ENCODE measurements at places on chromosomes 7 and 10.

- no peak overlapping the region for H3K27ac ChIP-seq
- no peaks in the 10 kb centered on the region for H3K27me3 ChIP-seq
- H3K36me3 ChIP-seq, result peaks cover 17% of the 10 kb centered on the region
These were observed 54.0 kb downstream of the KIF20B start for GRCh38 chr10:89755374-89755773.

DNA sequence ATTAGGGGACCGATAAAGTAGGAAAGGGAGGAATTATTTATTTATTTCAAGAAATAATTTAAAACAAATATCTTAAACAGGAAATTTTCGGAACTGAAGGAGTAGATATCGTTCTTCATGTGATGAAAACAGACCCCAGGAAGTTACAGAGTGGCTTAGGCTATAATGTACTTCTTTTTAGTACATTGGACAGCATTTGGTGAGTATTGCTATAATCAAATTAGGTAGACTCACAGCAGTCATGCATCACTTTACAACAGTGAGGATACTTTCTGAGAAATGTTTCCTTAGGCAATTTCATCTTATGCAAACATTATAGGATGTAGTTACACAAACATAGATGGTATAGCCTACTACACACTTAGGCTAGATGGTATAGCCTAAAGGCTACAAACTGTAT, 33.0 kb downstream of the FAM237B start:
- no peak for DNase-seq
- peaks cover 2% of the 10 kb centered on the region for H3K4me1 ChIP-seq
- H3K4me3 ChIP-seq, result no peak overlapping the region
- H3K36me3 ChIP-seq, result no peaks in the 10 kb centered on the region

- no peak for DNase-seq
- H3K36me3 ChIP-seq, result no peaks in the 10 kb centered on the region
- H3K4me3 ChIP-seq, result no peak overlapping the region
- H3K27ac ChIP-seq, result no peak overlapping the region
- peaks cover 4% of the 10 kb centered on the region for H3K27me3 ChIP-seq
- H3K4me1 ChIP-seq, result peaks cover 3% of the 10 kb centered on the region
These were observed 20.2 kb downstream of the TNRC18 start for GRCh38 chr7:5403442-5403841.

GRCh38 chr7:39102234-39102633, 124.5 kb downstream of the POU6F2 start:
- H3K4me3 ChIP-seq, result no peak overlapping the region
- H3K27ac ChIP-seq, result no peak overlapping the region
- no peaks in the 10 kb centered on the region for H3K36me3 ChIP-seq
- no peaks in the 10 kb centered on the region for H3K4me1 ChIP-seq
- DNase-seq, result no peak

GRCh38 chr10:80964955-80965614, 427.4 kb downstream of the SH2D4B start:
- H3K36me3 ChIP-seq, result no peaks in the 10 kb centered on the region
- DNase-seq, result no peak
- no peaks in the 10 kb centered on the region for H3K4me1 ChIP-seq
- H3K27ac ChIP-seq, result no peak overlapping the region
- no peak overlapping the region for H3K4me3 ChIP-seq

- no peaks in the 10 kb centered on the region for H3K4me1 ChIP-seq
- no peak overlapping the region for H3K27ac ChIP-seq
- H3K4me3 ChIP-seq, result no peak overlapping the region
- H3K36me3 ChIP-seq, result no peaks in the 10 kb centered on the region
These were observed 66.7 kb downstream of the ARL4A start for GRCh38 chr7:12754179-12754578.

DNA sequence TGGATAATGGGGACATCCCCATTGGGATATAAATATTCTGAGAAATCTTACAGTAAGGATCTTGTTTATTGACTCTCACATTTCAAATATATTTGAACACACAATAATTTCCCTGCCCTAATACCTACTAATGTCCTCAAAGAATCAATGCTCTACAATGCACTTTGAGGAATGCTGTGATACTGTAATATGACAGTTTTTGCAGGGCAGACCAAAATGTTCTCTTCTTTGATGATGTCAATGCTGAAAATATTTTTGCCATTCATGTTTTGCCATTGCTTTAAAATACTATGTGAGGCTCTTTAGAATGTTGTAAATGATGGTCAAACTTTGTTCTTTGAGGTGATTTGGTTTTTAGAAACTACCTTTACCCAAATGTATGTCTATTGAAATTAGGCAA, 594.1 kb downstream of the INHBA start:
- no peaks in the 10 kb centered on the region for H3K36me3 ChIP-seq
- H3K4me3 ChIP-seq, result no peak overlapping the region
- no peaks in the 10 kb centered on the region for H3K4me1 ChIP-seq
- peaks cover 4% of the 10 kb centered on the region for H3K27me3 ChIP-seq
- H3K27ac ChIP-seq, result no peak overlapping the region
- no peak for DNase-seq

- H3K4me3 ChIP-seq, result no peak overlapping the region
- no peak overlapping the region for H3K27ac ChIP-seq
- no peaks in the 10 kb centered on the region for H3K4me1 ChIP-seq
- DNase-seq, result no peak
- H3K36me3 ChIP-seq, result no peaks in the 10 kb centered on the region
These were observed 450.9 kb upstream of the CNTNAP2 start for GRCh38 chr7:145665499-145666258.

DNA sequence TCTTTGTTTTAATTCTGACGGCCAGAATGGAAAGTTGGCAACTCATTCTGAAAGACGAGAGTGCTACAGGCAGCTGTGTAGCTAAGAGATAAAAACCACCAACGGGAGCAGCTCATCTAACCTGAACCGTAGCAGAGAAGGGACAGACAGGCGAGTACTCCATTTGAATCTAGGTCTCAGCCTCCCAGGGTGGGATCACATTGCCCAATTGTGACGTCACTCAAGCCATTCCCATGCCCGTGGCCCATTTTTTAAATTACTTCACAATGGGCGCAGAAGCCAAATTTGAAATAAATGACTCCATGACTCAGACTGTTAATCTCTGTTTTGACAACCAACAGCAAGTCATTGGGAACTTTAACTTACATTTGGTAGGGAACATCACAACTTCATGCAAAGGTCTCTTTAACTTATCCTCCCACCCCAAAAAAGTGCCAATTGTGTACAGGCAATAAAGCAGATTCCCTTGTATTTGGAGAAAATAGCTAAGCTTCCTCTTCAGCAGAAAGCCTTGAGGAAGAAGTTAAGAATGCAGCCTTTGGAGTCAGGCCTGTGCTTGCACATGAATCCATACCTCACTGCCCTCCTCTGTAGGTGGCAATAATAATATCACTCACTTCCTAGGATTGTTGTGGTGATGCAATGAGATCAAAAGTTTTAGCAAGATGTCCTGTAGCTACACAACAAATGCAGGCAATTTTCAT, 93.2 kb upstream of the KIF5B start:
- no peak for DNase-seq
- no peaks in the 10 kb centered on the region for H3K27me3 ChIP-seq
- H3K36me3 ChIP-seq, result no peaks in the 10 kb centered on the region
- H3K4me3 ChIP-seq, result no peak overlapping the region
- no peaks in the 10 kb centered on the region for H3K4me1 ChIP-seq
- H3K27ac ChIP-seq, result no peak overlapping the region

GRCh38 chr7:149321978-149322541, 60.1 kb downstream of the ZNF783 start:
- peaks cover 17% of the 10 kb centered on the region for H3K27me3 ChIP-seq
- H3K4me1 ChIP-seq, result peaks cover 5% of the 10 kb centered on the region
- peaks cover 2% of the 10 kb centered on the region for H3K36me3 ChIP-seq
- H3K4me3 ChIP-seq, result peak overlapping the region; percentile 70
- no peak overlapping the region for H3K27ac ChIP-seq

- no peak overlapping the region for H3K27ac ChIP-seq
- peaks cover 2% of the 10 kb centered on the region for H3K4me1 ChIP-seq
- H3K36me3 ChIP-seq, result no peaks in the 10 kb centered on the region
- H3K27me3 ChIP-seq, result no peaks in the 10 kb centered on the region
These were observed 282.6 kb upstream of the LRRN3 start for GRCh38 chr7:110808361-110808760.

DNA sequence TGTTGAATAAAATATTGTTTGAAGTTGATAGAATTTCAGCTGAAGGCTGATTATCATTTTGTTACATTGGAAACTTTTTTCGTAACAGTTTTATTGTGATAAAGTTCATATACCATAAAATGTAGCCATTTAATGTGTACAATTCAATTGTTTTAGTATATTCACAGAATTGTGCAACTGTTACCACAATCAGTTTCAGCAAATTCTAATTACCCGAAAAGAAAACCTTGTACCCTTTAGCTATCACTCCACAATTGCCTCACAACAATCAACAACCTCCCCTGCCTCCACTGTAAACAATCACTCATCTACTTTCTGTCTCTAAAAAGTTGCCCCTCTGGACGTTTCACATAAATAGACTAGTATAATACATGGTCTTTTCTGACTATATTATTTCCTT, 179.7 kb upstream of the BET1 start:
- no peaks in the 10 kb centered on the region for H3K36me3 ChIP-seq
- H3K27ac ChIP-seq, result no peak overlapping the region
- peaks cover 2% of the 10 kb centered on the region for H3K4me1 ChIP-seq
- H3K27me3 ChIP-seq, result no peaks in the 10 kb centered on the region
- no peak overlapping the region for H3K4me3 ChIP-seq
- DNase-seq, result no peak

- no peaks in the 10 kb centered on the region for H3K36me3 ChIP-seq
- no peak within 1 kb of the TSS for H3K4me3 ChIP-seq
- peaks cover 3% of the 10 kb centered on the region for H3K27me3 ChIP-seq
- no peak within 1 kb of the TSS for H3K27ac ChIP-seq
- no peak for DNase-seq
These were observed at the start of gene PNLIPRP3 for GRCh38 chr10:116427671-116428070. PNLIPRP3 (plus strand) TSS chr10:116427847; CDS start chr10:116428013, 166 bp downstream.

GRCh38 chr10:26527018-26527417, 88.9 kb downstream of the APBB1IP start:
- no peaks in the 10 kb centered on the region for H3K27me3 ChIP-seq
- peaks cover 39% of the 10 kb centered on the region for H3K36me3 ChIP-seq
- no peak overlapping the region for H3K4me3 ChIP-seq
- peaks cover 11% of the 10 kb centered on the region for H3K4me1 ChIP-seq
- peak overlapping the region; percentile 62 for H3K27ac ChIP-seq
- no peak for DNase-seq

- no peaks in the 10 kb centered on the region for H3K27me3 ChIP-seq
- H3K27ac ChIP-seq, result peak overlapping the region; percentile 70
These were observed 10.1 kb downstream of the CNOT4 start for GRCh38 chr7:135499818-135500217.

- peaks cover 36% of the 10 kb centered on the region for H3K36me3 ChIP-seq
- no peaks in the 10 kb centered on the region for H3K4me1 ChIP-seq
- H3K27ac ChIP-seq, result no peak overlapping the region
- DNase-seq, result no peak
- no peaks in the 10 kb centered on the region for H3K27me3 ChIP-seq
These were observed 42.1 kb downstream of the CYP51A1 start for GRCh38 chr7:92092210-92092609.

DNA sequence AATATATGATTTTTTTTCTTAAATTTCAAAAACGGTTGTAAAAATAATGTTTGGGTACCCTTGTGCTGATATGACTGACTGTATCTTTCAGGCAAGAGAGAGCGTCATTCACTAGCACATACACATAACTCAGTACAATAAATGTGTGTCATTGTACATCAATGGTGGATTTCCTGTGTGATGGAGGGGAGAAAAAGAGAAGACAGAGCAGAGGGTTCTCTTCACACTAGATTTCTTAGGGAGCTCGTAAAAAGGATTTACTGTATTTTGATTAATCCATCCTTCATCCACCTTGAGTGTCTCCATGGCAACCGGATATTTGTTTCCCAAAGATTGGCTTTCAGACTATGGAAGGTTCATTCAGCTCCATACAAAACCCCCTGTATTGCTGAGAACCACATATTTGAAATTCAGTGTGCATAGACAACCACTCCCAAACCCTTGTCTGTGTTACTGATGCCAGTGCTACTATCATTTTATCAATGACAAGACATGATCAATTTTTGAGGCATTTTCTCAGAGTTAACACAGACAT, 150.6 kb downstream of the AKR1D1 start:
- H3K36me3 ChIP-seq, result no peaks in the 10 kb centered on the region
- H3K27ac ChIP-seq, result no peak overlapping the region
- no peak overlapping the region for H3K4me3 ChIP-seq
- no peaks in the 10 kb centered on the region for H3K4me1 ChIP-seq
- DNase-seq, result no peak
- no peaks in the 10 kb centered on the region for H3K27me3 ChIP-seq

- DNase-seq, result peak; percentile 7
- peaks cover 2% of the 10 kb centered on the region for H3K27me3 ChIP-seq
- H3K4me3 ChIP-seq, result no peak overlapping the region
- H3K27ac ChIP-seq, result peak overlapping the region; percentile 26
- peaks cover 2% of the 10 kb centered on the region for H3K36me3 ChIP-seq
These were observed 133.1 kb upstream of the PPP1R3A start for GRCh38 chr7:114051871-114052331.

DNA sequence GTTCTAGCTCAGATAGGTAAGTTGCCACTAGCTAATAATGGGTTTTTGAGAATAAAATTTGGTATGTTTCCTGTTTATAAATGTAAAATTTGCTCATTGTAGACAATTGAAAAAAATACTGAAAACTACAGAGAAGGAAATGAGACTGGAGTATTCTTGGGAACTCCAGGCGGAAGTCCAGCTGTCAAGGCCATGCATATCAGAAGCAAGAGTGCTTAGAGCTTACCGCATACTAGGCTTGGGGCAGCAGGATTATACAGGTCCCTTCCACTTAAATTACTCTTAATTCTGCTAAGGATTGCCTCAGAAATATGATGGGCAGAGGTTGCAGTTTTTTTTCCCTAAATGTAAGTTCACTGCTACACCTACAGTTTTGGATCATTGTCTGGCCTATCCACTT, 26.6 kb downstream of the UMAD1 start:
- H3K36me3 ChIP-seq, result peaks cover 19% of the 10 kb centered on the region
- no peak overlapping the region for H3K27ac ChIP-seq
- peaks cover 24% of the 10 kb centered on the region for H3K4me1 ChIP-seq
- no peaks in the 10 kb centered on the region for H3K27me3 ChIP-seq

GRCh38 chr7:151060113-151060415, 675 bp downstream of the SLC4A2 start:
- peaks cover 27% of the 10 kb centered on the region for H3K4me1 ChIP-seq
- DNase-seq, result no peak
- peak overlapping the region; percentile 91 for H3K27ac ChIP-seq
- peak overlapping the region; percentile 93 for H3K4me3 ChIP-seq
- no peaks in the 10 kb centered on the region for H3K36me3 ChIP-seq

DNA sequence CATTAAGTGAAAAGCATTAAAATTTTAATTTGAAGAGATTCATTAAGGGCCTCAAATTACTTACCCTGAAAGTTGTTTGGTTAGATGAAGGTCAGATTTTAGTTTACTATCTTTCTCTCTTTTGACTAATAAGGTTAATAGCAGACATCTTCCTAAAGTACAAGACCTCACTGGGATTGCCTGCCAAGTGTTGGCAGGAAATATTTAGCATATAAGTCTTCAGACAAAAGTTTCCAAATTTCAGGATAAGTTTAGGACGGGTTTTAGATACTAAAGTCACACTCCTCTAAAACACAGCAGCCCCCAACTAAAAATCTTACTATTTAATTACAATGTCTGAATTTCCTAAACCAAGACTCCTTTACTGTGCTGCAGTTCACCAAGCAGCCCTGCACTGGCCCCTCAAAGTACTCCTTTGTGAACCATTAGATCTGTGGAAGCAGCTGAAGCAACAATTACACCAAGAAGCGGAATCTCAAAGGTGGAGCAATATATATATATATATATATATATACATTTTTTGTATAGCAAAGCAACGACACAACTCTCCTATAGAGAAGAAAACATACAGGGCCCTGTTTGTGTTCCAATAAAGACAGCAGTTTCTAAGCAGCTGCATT, 91.2 kb upstream of the KCNIP2 start:
- no peaks in the 10 kb centered on the region for H3K27me3 ChIP-seq
- peaks cover 22% of the 10 kb centered on the region for H3K36me3 ChIP-seq
- DNase-seq, result no peak
- no peak overlapping the region for H3K4me3 ChIP-seq

All from memory B cell (primary cell).